CD4-positive, CD25-positive, alpha-beta regulatory T cell (primary cell): ENCODE measurements at places on chromosomes 3 and 15.

DNA sequence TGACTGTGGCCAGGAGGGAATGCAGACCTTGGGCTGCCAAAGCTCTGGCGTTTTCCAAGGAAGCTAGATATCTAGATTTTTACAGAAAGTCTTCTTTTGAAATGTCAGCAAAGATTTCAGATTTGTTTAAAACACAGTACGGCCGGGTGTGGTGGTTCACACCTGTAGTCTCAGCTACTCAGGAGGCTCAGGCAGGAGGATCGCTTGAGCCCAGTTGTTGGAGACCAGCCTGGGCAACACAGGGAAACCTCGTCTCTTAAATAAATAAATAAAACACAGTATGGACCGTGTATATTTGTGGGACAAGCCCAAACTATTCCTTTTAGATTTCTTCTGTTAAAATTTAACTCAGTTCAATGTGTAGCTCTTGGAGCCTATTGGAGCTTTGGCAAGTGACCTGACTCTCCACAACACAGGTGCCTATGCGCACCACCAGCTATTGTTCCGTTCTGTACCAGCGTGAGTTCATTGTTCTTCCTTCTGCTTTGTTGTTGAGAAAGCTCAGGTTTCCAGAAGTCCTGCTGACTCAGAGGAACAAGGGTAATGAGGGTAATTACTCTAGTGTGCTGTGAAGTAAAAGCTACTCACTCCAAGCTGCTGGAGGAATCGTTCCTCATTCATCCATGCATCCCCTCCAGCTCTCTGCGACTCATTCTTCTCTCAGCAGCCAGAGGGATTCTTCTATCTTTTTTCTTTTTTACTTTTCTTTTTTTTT is 73.1 kb upstream of the SLC6A6 start:
- DNase-seq = no peak

DNA sequence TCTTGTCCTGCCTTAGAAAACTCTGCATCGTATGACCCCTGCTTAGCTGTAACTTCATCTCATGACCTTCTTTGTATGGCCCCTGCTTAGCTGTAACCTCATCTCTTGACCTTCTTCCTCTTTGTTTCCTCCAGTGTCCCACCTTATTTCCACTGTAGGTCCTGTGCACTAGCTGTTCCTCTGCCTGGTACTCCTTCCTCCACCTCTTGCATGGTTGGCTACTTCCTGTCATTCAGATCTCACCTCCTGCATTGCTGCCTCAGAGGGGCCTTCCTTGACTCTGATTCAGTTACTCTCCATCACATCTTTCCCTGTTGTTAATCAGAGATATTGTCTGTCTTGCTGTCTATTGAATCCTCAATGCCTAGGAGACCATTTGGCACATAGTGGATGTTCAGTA is 63.2 kb downstream of the PDE8A start:
- no peak for DNase-seq

GRCh38 chr15:92151741-92152140 is 241.9 kb upstream of the ST8SIA2 start:
- no peak for DNase-seq

- no peak for DNase-seq
Measured at GRCh38 chr15:64699751-64700388, 75.5 kb downstream of the RBPMS2 start.

DNA sequence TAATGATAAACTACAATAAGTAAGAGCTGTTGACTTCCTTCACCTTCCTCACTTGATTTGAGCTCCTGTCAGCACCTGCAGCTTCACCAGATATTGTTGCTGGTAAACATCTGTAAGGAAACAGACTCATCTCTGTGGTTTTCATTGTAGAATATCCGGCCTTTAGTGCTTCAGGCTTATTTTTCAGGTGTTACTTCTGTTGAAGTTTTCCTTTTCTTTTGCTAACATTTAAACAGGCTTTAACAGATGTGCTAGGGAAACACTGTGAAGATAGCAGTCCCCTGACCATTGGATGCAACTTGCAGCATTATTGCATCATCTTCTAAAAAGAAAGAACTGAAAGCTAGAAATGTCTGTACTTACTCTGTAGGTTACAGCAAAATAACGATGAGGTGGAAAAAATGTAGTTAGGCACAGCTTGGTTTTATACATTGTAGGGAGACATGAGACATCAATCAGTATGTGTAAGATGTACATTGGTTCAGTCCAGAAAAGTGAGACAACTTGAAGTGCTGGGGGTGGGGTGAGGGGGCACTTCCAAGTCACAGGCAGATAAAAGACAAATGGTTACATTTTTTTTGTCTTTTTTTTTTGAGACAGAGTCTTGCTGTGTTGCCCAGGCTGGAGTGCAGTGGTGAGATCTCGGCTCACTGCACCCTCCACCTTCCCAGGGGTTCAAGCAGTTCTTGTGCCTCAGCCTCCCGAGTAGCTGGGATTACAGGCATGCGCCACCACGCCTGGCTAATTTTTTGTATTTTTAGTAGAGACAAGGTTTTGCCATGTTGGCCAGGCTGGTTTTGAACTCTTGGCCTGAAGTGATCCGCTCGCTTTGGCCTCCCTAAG is 10.2 kb downstream of the EDEM1 start:
- DNase-seq = peak; percentile 75

DNA sequence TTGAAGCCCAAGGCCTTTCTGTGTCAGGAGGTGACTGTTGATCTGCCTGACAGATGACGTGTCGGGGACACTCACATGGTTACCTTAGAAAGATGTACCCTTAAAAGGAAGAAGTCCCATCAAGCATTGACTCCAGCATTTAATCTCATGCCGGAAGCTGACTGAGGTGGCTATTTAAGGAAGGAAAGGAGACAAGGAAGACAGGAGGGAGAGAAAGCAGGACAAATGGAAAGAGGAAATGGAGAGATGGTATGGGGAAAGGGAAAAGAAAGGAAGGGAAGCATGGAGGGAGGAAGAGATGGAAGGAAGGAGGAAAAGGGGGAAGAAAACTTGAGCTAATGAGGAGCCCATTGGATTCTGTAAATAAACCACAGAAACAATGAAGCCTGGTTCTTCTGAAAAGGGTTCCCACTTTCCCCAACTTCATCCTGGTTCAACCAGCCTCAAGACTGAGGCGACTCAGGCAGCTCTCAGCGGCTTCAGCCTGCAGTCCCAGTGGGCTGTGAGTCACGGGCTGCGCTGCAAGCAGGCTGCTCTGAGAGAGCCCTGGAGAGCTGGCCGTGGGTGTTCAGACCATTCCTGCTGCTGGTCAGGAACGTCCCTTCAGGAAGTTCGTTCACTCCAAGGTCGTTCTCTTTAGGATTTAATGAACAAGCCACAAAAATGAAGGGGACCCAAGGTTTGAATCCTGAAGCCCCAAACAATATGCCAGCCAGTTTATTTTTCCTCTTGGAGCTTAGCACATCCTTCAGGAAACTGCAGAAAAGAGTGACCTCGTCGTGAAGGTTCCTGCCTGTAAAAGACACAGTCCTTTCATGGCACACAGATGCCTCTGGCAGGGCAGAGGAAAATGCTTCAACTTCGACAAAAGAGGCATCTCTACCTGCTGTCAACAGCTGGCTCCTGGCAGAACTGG is 69.6 kb upstream of the THBS1 start:
- no peak for DNase-seq

DNA sequence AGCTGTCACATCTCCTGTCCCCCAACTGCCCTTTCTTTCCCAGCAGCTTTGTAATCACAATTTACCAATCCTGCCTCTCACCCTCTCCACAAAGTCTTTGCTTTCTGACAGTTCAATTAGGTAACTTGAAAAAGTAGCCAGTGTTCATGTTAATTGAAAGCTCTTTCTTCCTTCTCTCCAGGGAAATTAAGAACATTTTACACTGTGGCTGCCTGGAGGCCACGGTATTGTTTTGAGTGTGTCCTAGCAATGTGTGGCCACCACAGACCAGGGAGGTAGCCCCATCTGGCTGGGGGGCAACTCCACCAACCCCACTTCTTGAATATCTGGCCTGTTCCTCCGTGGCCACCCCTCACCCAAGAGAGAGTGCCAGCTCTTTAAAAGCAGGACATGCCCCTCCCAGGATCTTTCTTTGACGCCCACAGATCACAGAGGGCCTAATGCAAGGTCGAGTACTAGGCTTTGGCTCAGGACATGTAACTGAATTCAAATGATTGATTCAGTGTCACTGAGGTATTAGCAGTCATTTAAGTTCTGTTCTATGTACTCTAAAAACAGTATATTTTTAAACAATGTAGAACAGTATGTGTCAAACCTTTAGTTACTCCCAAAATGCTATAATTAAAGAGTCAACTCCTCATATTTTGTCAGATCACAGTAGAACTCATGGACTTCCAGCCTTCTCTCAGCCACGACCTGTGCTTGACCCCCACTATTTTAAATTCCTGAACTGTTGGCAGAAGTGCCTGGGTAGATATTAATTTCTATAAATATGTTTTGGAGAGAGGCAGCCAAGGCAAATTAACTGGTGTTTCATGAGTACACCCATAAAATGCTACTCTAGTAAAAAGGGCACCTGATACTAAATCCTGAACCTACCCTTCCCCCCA is 164.5 kb downstream of the TNIK start:
- DNase-seq = no peak

GRCh38 chr3:158722108-158722507 is 10.1 kb downstream of the RARRES1 start:
- peak; percentile 9 for DNase-seq

DNA sequence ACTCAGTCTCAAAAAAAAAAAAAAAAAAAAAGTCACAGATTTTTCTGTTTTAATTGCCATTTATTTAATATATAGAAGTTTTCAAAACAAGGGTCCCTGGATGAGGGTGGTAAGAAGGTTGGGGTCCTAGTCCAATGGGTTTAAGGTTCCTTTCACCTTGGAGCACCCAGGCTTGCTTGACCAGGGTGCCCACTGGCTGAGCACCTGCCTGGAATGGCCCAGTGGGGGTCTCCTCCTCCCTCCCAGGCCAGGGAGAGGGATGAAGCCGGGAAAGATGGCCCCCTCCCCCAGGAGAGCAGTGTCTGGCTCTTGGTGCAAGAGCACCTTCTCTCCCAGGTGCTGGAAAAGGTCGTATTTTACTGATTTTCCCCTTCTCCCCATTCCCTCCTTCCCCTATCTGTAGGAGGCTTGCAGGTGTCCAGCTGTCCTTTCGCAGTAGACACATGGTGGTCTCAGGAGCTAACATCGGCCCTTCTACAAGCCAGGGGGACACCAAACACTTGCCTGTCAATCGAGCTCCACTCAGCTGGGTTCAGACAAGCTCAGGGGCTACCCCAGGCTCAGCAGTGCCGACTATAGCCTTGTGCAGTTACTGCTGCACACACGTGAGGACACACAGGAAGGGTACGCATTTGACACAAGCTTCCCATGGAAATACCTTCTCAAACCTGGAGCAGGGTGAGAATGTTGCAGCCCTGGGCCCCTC is 112.3 kb upstream of the KLF13 start:
- DNase-seq = peak; percentile 55

GRCh38 chr15:88518903-88519302 is 27.6 kb downstream of the DET1 start:
- no peak for DNase-seq

GRCh38 chr3:6860954-6861624 is at the start of gene GRM7:
GRM7 (plus strand) TSS chr3:6861115.
- DNase-seq = no peak

GRCh38 chr3:60633644-60634043 is 617.6 kb downstream of the FHIT start:
- DNase-seq = no peak

DNA sequence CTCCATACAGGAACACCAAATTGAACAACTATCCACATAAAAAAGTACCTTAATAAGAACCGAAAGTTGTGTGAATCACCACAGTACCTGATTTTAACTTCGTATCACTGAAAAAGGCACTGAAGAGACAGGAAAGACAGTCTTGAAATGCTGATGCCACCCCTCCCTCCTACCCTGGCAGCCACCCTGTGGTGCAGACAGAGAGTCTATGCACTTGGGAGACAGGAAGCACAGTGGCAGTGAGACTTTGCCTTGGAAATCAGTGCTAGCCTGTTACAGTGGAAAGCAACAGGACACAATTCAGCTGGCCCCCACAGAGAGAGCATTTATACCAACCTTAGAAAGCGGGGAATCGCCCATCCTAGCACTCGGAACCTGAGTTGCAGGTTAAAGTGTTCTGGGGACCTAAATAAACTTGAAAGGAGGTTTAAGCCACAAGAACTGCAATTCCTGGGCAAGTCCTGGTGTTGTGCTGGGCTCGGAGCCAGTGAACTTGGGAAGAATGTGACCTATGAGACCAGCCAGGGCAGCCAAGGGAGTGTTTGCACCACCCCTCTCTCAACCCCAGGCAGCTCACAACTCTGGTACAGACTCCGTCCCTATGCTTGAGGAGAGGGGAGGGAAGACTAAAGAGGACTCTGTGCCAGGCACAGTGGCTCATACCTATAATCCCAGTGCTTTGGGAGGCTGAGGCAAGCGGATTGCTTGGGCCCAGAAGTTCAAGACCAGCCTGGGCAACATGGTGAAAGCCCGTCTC is 240.1 kb downstream of the ISL2 start:
- DNase-seq = no peak

- no peak for DNase-seq
Measured at GRCh38 chr3:72753495-72753894, 94.8 kb downstream of the SHQ1 start.

DNA sequence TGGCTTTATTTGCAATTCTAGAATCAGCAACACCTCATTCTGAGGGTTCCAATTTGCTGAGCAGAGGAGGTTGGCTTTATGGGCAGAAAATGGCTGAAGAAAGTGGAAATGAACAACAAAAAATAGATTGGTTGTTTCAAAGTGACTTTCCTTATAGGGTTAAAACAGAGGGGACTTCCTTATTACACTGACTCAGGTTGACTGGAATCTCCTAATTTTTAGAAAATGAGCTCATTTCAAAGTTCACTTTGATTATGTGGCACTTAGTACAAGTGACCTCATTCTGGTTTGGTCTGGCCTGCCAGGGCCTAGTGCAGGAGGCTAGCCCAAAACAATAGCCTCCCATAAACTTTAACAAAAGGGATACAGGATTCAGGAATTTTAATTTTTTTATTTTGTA is 41.4 kb downstream of the NFKBIZ start:
- no peak for DNase-seq

DNA sequence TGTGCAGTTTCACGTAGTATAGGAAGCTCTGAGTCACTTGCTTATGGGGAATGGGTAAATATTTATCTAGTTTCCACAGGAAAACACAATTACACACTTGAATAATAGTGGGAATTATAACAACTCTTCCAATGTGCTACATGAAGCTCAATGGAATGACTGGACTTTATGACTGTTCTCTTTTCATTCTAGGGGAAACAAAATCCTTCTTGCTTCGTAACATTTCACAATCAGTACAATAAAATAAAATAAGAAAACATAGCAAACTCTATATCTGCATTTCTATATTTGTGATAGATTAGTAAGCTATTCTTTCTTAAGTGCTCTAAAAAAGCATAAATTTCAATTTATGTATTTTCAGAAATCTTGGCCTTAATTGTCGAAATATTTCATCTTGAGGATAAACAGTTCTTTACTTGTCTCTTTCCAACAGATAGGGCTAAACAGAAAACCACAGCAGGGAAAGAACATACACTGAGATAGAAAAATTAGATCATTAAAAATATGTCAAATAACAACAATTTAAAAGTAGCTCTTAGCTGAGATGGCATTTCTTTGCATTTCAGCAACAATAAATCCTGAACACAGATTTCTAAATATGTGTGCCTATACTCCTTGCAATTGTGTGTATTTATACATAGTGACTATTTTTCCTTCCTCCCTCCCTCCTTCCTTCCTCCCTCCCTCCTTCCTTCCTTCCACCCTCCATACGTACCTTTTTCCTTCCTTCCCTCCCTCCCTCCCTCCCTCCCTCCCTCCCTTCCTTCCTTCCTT is 395.5 kb upstream of the KCNMB2 start:
- DNase-seq = no peak
